ENCODE measurements at places on chromosomes 6 and 20. TPM values are rescaled to one million over a fixed set of nuclear protein-coding genes. Genes with fewer than 3 reads are reported as not detected.
A peak's percentile ranks its signal among the peaks of the same experiment; 100 is the strongest.

EBF4 gene
- total RNA-seq = 15.8 TPM

HLA-DOA gene
- total RNA-seq = 26.4 TPM

CCDC170 gene
- 24.1 TPM for total RNA-seq

DEFB129 gene
- not detected for total RNA-seq

LCA5 gene
- 7.7 TPM for total RNA-seq

ANKRD6 gene
- total RNA-seq = 22.8 TPM

PSMB9 gene
- 56.6 TPM for total RNA-seq

SEL1L2 gene
- total RNA-seq = not detected

MUC21 gene
- total RNA-seq = 8.6 TPM

- DNase-seq = no peak
Observed at GRCh38 chr20:24999568-24999967, 7.0 kb upstream of the APMAP start.

GRCh38 chr20:51419646-51420045 is 122.9 kb downstream of the NFATC2 start:
- no peak for DNase-seq

GRCh38 chr6:76035713-76036112 is 36.7 kb downstream of the IMPG1 start:
- DNase-seq = no peak

GRCh38 chr20:63129991-63130657 is 85.8 kb downstream of the YTHDF1 start:
- DNase-seq = no peak

DNA sequence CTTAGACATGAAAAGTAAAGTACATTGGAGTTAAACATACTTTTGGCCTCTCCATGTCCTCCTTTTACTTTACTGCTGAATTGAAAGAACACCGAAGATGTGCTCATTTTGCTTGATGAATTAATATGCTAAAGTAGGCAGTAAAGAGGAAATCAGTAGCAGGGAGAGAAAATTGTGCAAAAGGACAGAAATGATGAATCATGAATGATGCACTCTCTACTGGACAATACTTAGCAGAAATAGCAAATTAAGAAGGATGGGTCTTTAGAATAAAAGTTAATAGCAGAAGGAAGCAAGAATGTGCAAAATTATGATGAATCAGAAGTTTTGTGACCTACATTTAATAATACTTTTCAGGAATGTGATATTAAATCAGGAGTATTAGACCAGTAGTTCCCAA is 8.4 kb upstream of the SPINT3 start:
- DNase-seq = no peak

DNA sequence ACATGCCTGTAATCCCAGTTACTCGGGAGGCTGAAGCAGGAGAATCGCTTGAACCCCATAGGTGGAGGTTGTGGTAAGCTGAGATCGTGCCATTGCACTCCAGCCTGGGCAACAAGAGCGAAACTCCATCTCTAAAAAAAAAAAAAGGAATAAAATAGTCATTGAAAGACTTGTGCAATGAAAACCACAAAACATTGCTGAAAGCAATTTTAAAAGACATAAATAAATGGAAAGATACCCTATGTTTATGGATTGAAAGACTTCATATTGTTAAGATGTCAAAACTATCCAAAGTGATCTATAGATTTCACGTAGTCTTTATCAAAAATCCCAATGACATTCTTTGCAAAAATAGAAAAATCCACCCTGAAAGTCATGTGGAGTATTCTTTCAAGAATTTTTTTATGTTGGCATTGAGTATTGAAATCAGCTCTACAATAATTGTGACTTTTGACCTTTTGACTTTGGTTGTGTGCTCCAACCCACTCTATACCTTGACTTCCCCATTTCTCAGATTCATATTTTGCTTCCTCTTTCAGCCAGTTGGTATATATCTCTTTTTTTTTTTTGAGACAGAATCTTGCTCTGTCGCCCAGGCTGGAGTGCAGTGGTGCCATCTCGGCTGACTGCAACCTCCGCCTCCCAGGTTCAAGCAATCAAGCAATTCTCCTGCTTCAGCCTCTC is 45.5 kb upstream of the SLC23A2 start:
- DNase-seq = no peak

- DNase-seq = no peak
Observed at GRCh38 chr6:5837323-5837722, 169.4 kb downstream of the NRN1 start.

- DNase-seq = peak; percentile 83
Observed at GRCh38 chr6:157221049-157221816, 102.1 kb downstream of the TMEM242 start.

- peak; percentile 74 for DNase-seq
Observed at GRCh38 chr6:43396408-43397149, 27.1 kb upstream of the ZNF318 start.

DNA sequence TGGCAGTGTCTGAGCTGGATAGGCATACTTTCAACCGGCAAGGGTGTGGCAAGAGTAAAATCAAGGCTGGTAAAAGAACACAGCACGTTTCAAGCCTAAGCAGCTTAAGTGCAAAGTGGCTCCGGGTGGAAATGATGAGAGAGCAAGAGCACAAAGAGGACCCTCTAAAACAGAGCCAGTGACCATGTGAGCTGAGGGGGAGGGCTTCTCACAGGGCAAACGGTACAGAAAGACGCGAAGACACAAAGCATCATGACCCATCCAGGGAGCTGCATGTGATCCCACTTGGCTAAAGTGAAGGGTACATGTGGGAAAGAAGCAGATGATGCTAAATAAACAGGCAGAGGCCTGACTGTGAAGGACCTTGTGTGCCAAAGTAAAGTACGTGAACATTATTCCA is 25.7 kb downstream of the FKBP5 start:
- no peak for DNase-seq

DNA sequence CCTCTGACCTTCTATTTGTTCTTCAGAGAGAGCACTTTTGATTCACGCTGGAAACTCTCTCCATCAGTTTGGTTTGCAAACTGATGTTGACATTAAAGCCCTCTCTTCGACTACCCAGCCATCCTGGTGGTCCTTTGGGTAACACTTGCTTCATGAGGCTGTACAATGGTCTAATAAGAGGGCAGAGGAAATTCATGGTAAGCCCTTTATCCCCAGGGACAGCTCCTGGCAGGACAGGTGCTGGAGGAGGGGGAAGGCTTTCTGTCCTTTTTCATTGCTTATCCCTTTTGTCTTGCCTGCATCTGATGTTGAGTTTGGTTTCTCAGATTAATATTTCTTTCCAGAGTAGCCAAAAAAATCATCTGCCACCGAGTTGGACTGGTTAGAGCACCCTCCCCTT is 52.1 kb upstream of the CD93 start:
- DNase-seq = no peak

Data from lung (tissue), 17 donors.